Nephron progenitor cell (in vitro differentiated cells): ENCODE measurements at places on chromosomes 3 and 15.

GRCh38 chr3:186930143-186930640 is at the start of gene ST6GAL1:
Gene ST6GAL1 (plus strand): TSS chr3:186930526. CDS start chr3:187042704, 112,178 bp downstream.
- DNase-seq, result peak; percentile 79

DNA sequence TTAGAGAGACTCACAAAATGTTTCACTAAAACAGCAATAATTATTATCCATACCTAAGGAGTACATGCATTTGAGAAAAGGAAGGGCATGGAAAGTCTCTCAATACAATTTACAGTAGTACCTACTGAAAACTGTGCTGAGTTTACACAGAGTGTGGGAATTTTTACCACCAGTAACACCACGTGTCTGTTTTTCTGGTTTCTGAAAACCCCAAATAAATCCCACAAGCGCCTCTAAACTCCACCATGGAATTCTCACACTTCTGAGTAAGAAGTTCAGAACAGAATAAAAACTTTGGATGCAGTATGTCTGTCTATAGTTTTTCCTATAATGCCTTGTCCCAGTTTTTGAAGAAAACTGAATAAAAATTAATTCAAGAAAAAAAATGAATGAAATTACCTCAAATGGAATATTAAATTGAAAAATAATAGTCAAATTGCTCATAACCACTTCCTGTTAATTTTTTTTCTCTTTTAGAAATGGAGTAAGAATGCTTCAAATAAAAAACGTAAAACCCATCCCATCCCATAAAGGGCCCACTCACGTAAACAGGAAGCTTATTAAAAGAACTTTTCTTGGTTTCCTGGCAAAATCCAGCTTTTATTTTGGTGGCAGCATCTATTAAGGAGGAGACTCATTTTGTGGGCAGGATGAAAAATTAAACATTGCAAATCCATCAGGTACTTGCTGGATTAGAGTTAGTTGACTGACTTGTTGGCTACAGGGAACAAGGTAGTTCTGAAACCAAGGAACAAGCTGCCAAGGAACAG is 378.1 kb downstream of the TIGIT start:
- no peak for DNase-seq

GRCh38 chr3:25460751-25461150 is 32.7 kb downstream of the RARB start:
- no peak for DNase-seq

DNA sequence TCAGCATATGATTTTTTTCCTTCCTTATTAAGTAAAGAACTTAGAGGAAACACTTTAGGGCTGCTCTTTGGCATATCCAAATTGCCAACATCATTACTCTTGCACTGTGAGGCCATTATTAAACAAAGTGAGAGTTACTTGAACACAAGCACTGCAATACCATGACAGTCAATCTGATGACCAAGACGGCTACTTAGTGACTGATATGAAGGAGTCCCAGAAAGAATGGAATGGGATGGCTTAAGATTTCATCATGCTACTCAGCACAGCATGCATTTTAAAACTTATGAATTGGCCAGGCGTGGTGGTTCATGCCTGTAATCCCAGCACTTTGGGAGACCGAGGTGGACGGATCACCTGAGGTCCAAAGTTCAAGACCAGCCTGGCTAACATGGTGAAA is 55.2 kb downstream of the FAM98B start:
- DNase-seq, result no peak

DNA sequence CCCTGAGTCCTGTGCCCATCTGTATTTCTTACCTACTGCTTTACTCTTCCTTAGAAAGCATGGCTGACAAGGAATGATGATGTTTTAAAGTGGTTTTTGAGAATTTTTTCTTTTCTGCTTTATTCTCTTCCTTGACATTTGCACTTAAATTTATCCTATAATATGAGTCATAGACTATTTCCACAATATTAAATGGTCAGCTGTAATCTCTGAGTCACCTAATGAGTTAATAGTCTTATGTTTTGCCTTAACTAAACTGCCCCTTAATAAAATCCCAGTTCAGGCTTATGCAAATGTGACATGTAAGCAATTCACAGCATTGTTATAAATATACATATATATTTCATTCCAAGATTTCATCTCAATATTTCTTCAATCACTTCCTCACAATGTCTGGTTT is 23.8 kb downstream of the MEIS2 start:
- no peak for DNase-seq

- no peak for DNase-seq
These were observed 13.3 kb upstream of the PTX3 start for GRCh38 chr3:157423337-157423736.

GRCh38 chr15:70826634-70827033 is 27.3 kb downstream of the LARP6 start:
- DNase-seq, result no peak

- no peak for DNase-seq
These were observed 23.2 kb downstream of the MAPK6 start for GRCh38 chr15:52042051-52042851.
